ENCODE measurements at places on chromosomes 1 and 21. TPM values are rescaled to one million over a fixed set of nuclear protein-coding genes. Genes with fewer than 3 reads are reported as not detected.

The FAM131C gene
- total RNA-seq: 18.6 TPM

The KRTAP12-3 gene
- not detected for total RNA-seq

The RGS7 gene
- total RNA-seq: 0.13 TPM

The OR2T29 gene
- not detected for total RNA-seq

The LRRC39 gene
- total RNA-seq: 0.15 TPM

The INSRR gene
- total RNA-seq: not detected

All from A549 treated with CORT108297 at 1 μM for 4 hours (cell line).